ENCODE measurements at places on chromosomes 5 and 9. TPM values are rescaled to one million over a fixed set of nuclear protein-coding genes. Genes with fewer than 3 reads are reported as not detected.
A peak's percentile ranks its signal among the peaks of the same experiment; 100 is the strongest.

OR2K2 gene
- not detected for polyA plus RNA-seq

C8G gene
- polyA plus RNA-seq: 2.1 TPM

FOXE1 gene
- not detected for polyA plus RNA-seq

BTNL3 gene
- polyA plus RNA-seq: 0.30 TPM

RMRP gene
- not detected for polyA plus RNA-seq

TNFSF8 gene
- polyA plus RNA-seq: 0.43 TPM

DRD1 gene
- 0.28 TPM for polyA plus RNA-seq

- no peak overlapping the region for H3K27ac ChIP-seq
- no peaks in the 10 kb centered on the region for H3K36me3 ChIP-seq
- peaks cover 14% of the 10 kb centered on the region for H3K4me1 ChIP-seq
Observed at GRCh38 chr5:109992264-109992915, 302.7 kb downstream of the MAN2A1 start.

- no peaks in the 10 kb centered on the region for H3K36me3 ChIP-seq
- DNase-seq: no peak
- peaks cover 8% of the 10 kb centered on the region for H3K4me1 ChIP-seq
- no peaks in the 10 kb centered on the region for H3K27me3 ChIP-seq
- H3K27ac ChIP-seq: no peak overlapping the region
- H3K4me3 ChIP-seq: no peak overlapping the region
Observed at GRCh38 chr5:61461926-61462325, 129.9 kb downstream of the ZSWIM6 start.

DNA sequence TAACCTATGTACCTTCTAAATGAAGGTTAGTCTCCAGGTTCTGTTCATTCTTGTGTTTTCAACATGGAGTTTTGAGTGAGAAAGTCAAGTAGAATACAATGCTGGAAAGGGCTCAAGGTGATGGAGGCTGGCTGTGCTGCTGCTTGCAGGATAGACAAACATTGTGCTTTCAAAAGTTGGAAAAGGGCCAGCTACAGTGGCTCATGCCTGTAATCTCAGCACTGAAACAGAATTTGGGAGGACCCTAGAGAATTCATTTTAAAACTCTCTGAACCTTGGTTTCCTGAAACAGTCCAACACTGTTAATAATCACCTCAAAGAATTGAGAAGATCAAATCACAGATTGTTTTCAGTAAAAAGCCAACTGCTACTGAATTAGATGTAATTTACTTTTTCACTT is 15.4 kb upstream of the IARS1 start:
- no peaks in the 10 kb centered on the region for H3K4me1 ChIP-seq
- H3K36me3 ChIP-seq: peaks cover 14% of the 10 kb centered on the region
- DNase-seq: no peak
- H3K4me3 ChIP-seq: no peak overlapping the region
- no peaks in the 10 kb centered on the region for H3K27me3 ChIP-seq

DNA sequence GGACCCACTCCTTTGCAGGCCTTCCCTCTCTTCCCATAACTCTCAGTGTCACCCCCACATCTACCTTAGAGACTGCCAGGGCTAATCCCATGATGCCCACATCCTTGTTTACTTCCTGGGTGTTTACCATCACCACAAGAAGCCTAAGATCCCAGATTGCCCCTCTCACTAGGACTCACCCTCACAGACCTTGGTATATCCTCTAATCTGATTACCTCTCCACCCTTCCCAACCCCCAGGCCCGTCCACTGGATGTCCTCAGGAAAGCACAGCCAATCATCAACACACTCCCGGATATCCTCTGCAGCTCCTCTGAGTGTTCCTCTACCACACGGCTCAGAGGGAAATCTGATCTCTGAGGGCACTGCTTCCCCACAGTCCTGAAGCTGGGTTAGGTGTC is 91.0 kb downstream of the FOXD1 start:
- H3K36me3 ChIP-seq: no peaks in the 10 kb centered on the region
- no peaks in the 10 kb centered on the region for H3K4me1 ChIP-seq
- H3K27ac ChIP-seq: no peak overlapping the region
- no peaks in the 10 kb centered on the region for H3K27me3 ChIP-seq
- no peak for DNase-seq

- no peak overlapping the region for H3K4me3 ChIP-seq
- H3K36me3 ChIP-seq: no peaks in the 10 kb centered on the region
Observed at GRCh38 chr9:91900055-91900796, 49.8 kb downstream of the ROR2 start.

- H3K27me3 ChIP-seq: peaks cover 3% of the 10 kb centered on the region
- no peaks in the 10 kb centered on the region for H3K36me3 ChIP-seq
- no peaks in the 10 kb centered on the region for H3K4me1 ChIP-seq
- H3K4me3 ChIP-seq: no peak overlapping the region
- no peak for DNase-seq
Observed at GRCh38 chr5:147454996-147455677, 54.7 kb downstream of the DPYSL3 start.

- no peak overlapping the region for H3K27ac ChIP-seq
- H3K36me3 ChIP-seq: no peaks in the 10 kb centered on the region
- H3K27me3 ChIP-seq: no peaks in the 10 kb centered on the region
- no peak overlapping the region for H3K4me3 ChIP-seq
- H3K4me1 ChIP-seq: no peaks in the 10 kb centered on the region
Observed at GRCh38 chr9:105475302-105475701, 27.5 kb downstream of the FSD1L start.

DNA sequence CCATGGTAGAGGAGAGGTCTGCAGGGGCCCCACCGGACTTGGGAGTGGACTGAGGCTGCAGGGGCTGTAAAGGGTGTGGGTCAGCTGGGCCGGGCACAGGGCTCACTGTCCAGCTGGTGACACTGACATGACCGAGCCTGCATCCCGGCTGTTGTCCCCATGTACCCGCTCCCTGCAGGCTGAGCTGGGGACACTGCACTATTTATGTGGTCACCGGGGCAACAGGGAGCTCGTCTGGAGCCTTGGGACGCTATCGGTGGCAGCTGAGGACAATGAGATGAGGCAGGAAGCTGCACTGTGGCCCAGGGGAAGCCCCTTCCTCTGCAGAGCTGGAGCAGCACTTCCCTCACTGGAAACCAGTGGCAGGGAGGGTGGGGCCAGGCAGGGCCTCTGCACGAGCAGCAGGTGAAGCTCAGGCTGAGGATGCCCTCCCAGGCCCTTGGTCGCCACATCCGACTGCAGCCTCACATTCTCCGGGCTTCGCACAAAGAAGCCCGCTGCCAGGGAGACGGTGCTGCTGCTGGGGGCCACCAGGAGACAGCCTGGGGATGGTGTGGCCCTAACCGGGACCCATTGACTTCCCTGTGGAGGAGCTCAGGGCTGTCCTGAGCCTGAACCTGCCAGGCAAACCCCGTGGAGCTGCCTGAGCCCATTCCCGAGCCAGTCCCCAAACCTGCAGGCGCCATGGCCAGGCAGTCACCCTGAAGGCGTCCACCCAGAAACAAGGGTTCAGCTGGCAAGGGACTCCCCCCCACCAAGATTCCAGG is 26.4 kb downstream of the ZDHHC11B start:
- no peak overlapping the region for H3K4me3 ChIP-seq
- H3K4me1 ChIP-seq: no peaks in the 10 kb centered on the region
- peak; percentile 82 for DNase-seq
- H3K27ac ChIP-seq: no peak overlapping the region
- H3K27me3 ChIP-seq: peaks cover 2% of the 10 kb centered on the region
- H3K36me3 ChIP-seq: no peaks in the 10 kb centered on the region

GRCh38 chr5:107634981-107635848 is 35.5 kb downstream of the EFNA5 start:
- H3K36me3 ChIP-seq: no peaks in the 10 kb centered on the region
- no peaks in the 10 kb centered on the region for H3K27me3 ChIP-seq
- no peak overlapping the region for H3K27ac ChIP-seq
- H3K4me3 ChIP-seq: no peak overlapping the region

DNA sequence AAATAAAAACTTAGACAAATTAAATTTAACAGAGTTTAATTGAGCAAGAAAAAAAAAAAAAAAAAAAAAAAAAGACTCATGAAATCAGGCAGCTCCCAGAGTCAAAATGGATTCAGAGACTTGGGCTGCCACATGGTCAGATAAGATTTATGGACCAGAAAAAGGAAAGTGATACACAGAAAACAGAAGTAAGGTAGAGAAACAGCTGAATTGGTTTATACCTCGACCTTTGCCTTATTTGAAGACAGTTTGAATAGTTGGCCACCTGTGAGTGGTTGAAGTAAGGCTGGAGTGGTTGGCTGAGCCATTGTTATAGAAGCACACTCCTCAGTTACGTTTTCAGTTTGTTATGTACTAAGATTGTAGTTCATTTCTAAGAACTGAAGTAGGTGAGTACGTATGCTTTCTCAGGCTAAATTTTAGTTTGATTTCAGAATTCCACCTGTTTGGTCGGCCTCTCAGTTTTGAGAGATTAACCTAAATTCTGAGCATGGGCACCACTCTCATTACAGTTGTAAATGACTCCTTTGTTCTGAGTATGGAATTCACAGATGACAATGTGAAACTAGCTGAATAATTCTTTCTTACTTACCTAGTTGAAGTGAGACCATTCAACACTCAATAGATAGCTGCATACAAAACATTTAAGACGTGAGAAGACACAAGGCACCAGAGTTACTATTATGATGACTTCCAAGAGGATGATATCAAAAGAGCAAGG is 149.0 kb downstream of the AOPEP start:
- DNase-seq: no peak
- H3K4me3 ChIP-seq: no peak overlapping the region
- H3K27me3 ChIP-seq: no peaks in the 10 kb centered on the region
- H3K36me3 ChIP-seq: no peaks in the 10 kb centered on the region
- H3K4me1 ChIP-seq: peaks cover 6% of the 10 kb centered on the region

DNA sequence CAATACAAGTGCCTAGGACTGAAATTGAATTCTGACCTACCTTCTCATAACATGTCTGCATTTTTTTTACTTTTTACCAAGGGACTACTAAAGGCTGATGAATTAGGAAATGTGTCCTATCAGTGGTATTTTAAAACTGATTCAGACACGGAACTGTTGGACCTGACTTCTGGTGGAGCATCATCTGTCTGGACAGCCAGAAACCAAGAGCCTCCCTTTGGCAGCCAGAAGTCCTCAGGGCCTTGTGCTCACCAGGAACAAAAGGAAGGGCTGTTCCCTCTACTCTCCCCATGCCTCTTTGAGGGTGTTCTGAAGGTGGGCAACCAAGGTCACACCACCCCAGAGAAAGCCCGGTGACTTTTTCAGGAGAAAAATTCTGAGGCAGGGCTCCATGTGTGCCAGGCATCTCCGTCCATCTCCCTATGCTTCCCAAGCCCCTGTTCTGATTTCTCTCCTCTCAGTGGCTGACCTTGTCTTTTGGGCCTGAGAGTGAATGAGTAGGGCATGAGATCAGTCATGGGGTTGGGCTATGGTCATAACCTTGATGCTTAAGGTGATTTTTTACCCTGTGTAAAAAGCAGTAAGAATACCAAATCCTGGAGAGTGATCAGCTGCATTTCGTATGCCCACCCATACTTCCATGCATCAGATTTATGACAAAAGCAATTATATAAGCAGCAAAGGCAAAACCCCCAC is 143.7 kb downstream of the SCAMP1 start:
- no peak overlapping the region for H3K4me3 ChIP-seq
- no peak for DNase-seq
- H3K4me1 ChIP-seq: peaks cover 13% of the 10 kb centered on the region
- H3K36me3 ChIP-seq: no peaks in the 10 kb centered on the region
- H3K27me3 ChIP-seq: no peaks in the 10 kb centered on the region

- no peaks in the 10 kb centered on the region for H3K27me3 ChIP-seq
- no peaks in the 10 kb centered on the region for H3K36me3 ChIP-seq
- DNase-seq: no peak
- no peaks in the 10 kb centered on the region for H3K4me1 ChIP-seq
- no peak overlapping the region for H3K4me3 ChIP-seq
Observed at GRCh38 chr5:122412966-122413365, 100.9 kb downstream of the SNCAIP start.

DNA sequence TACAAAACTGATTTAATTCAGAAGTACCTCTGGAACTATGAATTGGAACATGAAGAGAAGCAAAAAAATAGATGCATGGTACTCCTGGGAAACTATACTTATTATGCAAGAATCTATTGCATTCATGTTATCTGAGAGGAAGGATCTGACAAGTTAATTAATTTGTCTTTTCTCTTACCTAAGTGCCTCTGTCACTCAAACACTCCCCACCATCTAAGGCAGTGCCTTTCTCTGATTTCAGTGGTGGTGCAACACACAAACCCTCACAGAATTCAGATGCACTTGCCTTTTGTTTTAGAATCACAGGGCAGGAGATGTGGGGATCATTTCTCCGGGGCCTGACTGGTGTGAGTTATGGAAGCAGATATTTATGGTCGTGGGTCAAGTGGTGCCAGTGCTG is 52.5 kb upstream of the C9orf72 start:
- H3K4me1 ChIP-seq: peaks cover 10% of the 10 kb centered on the region
- H3K27me3 ChIP-seq: no peaks in the 10 kb centered on the region
- no peak overlapping the region for H3K27ac ChIP-seq
- DNase-seq: peak; percentile 38
- no peak overlapping the region for H3K4me3 ChIP-seq
- H3K36me3 ChIP-seq: no peaks in the 10 kb centered on the region

DNA sequence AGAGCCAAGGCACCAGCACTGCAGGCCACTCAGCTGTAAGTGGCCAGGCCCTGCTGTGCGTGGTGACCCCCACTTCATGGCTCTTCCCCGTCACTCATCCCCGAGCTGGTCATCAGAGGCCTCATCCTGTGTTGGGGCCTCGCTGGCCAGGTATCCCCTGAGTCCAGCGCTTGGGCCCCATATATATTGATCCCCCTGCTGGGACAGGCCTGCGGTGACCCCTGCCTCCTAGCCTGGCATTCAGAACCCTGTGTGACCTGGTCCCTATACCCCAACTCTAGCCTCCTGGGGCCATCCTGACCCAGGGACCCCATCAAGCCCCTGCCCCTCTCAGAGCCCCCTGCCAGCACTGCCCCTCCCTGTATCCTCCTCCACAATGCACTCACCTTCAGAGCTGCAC is 12.7 kb downstream of the GBGT1 start:
- no peak overlapping the region for H3K27ac ChIP-seq
- no peaks in the 10 kb centered on the region for H3K27me3 ChIP-seq
- H3K36me3 ChIP-seq: no peaks in the 10 kb centered on the region
- H3K4me1 ChIP-seq: no peaks in the 10 kb centered on the region
- H3K4me3 ChIP-seq: no peak overlapping the region

DNA sequence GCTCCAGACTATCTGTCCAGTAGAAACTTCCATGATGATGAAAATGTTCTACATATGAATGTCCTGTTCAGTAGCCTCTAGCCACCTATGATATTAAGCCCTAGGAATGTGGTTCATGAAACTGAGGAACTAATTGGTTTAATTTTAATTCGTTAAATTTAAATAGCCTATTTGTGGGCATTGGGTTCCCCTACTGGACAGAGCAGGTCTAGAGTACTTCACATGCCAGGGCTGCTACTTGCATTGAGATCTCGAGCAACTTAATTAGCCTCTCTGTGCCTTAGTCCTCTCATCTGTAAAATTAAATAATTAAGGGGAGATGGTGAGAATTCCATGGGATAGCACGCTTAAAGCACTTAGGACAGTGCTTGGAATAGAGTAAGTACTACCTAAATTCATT is 160.0 kb downstream of the PAPPA start:
- no peaks in the 10 kb centered on the region for H3K36me3 ChIP-seq
- no peaks in the 10 kb centered on the region for H3K4me1 ChIP-seq
- no peak for DNase-seq

GRCh38 chr9:131697097-131697496 is 42.8 kb downstream of the RAPGEF1 start:
- peak overlapping the region; percentile 68 for H3K27ac ChIP-seq
- no peaks in the 10 kb centered on the region for H3K36me3 ChIP-seq
- DNase-seq: peak; percentile 74
- H3K27me3 ChIP-seq: no peaks in the 10 kb centered on the region
- no peak overlapping the region for H3K4me3 ChIP-seq

GRCh38 chr9:87812375-87813118 is 70.1 kb upstream of the SPATA31E1 start:
- no peaks in the 10 kb centered on the region for H3K4me1 ChIP-seq
- H3K4me3 ChIP-seq: no peak overlapping the region
- H3K27me3 ChIP-seq: no peaks in the 10 kb centered on the region
- no peak overlapping the region for H3K27ac ChIP-seq
